ENCODE measurements at places on chromosomes 2 and 18.

- DNase-seq = peak; percentile 63
Observed at GRCh38 chr2:150997066-150997465, 264.6 kb downstream of the RBM43 start.

DNA sequence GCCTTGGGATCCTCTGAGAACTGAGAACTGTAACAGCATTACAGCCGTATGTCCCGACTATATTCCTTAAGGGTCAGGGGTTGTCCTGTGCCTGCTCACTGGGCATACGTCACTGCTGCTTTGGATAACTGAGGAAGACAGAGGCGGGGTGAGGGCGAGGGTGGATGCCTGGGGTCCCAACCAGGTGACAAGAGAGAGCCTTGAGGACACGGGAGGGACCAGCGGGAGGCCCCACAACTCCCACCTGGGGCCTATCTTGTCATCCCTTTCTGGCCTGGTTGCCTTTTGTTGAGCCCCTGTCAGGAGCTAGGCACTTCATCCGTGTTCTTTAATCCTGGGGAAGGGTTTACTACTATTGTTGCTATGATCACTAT, 28.8 kb downstream of the INPP5D start:
- no peak for DNase-seq

- no peak for DNase-seq
Observed at GRCh38 chr18:3083766-3084165, 70.8 kb upstream of the LPIN2 start.

DNA sequence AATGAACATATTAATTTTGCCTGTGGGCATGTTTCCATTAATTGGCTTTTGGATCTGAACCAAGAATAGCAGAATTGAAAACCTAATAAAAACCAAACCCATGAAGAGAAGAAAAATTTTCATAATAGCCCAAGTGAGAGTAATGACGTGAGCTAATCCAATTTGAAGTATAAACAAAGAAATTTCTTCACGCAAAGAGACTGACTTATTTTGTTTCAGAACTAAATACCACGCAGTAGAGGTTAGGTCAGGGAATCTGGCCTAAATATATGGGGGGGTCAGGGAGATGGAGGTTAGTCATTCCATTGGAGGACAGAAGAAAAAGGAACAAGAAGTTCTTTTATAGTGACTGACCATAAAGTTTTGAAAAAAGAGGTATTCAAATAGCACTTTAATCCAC, 94.1 kb upstream of the CYP1B1 start:
- no peak for DNase-seq

- DNase-seq = no peak
Observed at GRCh38 chr18:45237343-45238098, 377.8 kb upstream of the SLC14A2 start.

GRCh38 chr2:19575641-19576040, 217.2 kb upstream of the OSR1 start:
- DNase-seq = peak; percentile 73

GRCh38 chr2:53753041-53753440, 14.6 kb upstream of the CHAC2 start:
- DNase-seq = no peak

DNA sequence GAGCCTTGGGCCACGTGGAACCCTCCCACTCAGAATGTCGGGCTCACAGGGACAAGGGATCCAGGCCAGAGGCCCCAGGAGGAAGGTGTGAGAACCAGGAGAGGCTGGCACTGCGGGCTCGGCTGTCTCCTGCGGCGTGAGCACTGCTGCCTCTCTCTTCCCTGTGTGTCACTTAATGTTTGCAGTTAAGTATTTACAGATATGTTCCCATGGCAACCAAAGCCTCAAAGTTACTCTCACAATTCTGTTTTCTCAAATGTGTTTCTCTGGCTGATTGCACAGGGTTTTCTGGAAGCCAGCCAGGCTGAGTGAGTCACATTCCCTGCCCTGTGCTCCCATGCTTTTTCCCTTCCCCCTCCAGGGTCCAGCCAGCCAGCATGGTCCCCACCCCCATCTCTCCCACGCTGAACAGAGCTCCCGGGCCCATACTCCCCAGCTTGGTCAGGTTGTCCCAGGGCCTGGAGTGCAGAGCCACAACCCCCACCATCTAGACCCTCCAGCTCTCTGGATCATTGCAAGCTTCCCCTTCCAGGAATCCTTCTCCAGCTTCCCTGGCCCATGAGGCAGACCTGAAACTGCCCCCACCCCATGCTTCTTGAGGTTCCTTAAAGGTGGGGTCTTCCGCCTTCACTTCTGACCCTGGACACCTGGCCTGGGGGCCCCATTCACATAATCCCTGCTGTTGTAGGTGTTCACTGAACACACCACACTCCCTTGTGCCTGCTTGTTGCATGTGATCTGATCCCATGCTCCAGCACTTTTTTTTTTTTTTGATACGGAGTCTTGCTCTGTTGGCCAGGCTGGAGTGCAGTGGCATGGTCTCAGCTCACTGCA, 265.9 kb downstream of the CELF4 start:
- DNase-seq = peak; percentile 96

DNA sequence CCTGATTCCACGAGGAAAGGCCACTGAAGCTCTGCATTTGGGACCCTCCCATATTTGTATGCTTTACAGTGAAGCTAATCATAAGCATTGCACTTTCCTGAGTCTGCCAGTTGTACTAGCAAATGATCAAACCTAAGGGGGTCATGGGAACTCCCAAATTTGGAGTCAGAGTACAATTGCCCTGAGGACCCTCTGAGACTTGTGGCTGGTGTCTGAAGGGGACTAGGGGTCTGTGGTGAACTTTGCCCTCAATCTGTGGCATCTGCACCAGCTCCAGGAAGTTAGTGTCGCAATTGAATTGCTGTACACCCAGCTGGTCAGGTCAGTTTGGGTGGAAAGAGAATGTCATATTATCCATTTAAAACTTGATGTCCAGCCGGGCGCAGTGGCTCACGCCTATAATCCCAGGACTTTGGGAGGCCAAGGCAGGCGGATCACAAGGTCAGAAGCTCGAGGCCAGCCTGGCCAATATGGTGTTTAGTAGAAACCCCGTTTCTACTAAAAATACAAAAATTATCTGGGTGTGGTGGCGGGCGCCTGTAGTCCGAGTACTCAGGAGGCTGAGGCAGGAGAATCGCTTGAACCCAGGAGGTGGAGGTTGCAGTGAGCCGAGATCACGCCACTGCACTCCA, 18.1 kb downstream of the SOWAHC start:
- DNase-seq = no peak

DNA sequence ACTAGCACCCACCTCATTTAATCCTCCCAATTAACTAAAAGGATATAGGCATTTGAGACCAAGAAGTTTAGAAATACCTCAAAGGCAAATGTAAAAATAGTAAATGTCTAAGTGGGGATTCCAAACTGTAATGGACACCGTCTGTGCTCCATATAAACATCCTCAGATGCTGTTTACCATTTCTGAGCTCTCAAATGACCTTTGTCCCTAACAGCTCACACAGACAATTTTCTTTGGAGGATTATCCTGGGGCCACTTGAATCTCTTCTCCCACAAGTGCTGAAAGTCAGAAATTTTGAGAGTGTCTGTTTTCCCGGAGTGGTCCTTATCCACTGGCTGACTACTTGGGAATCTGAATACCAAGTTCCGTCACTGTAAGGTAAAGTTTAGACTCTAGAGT, 1418.9 kb downstream of the LRP1B start:
- no peak for DNase-seq

DNA sequence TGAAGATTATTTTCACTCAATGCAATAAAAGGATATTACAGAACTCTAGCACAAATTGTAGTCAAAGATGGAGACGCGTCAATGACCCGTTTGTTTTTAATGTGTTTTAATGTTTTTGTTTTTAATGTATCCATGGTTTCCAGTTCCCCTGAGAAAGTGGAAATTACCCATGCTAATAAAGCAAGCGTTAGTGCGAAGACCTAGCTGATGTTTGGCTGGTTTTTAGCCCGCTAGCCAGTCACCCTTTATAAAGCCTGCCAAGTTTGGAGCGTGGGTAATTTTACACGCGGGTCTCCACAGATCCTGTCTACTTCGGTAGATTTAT, 430 bp upstream of the CHMP1B start:
- DNase-seq = peak; percentile 29

DNA sequence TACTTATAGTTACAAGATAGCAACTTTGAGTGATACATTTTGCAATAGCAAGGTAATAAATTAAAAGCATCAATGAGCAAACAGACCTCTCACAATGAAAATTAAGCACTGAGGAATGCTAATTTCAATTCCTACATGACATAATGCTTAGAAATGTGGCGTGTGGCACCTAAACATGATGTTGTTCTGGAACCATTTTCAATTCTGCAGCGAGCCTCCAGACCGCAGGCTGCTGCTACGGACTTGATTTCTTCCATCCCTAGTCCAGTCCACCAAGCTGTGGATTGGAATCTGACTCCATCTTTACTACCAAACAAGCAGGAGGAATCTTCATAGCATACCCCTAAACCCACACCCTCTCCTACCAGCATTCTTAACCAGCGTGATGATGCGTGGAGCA, 58.7 kb upstream of the ZNF397 start:
- DNase-seq = peak; percentile 20

DNA sequence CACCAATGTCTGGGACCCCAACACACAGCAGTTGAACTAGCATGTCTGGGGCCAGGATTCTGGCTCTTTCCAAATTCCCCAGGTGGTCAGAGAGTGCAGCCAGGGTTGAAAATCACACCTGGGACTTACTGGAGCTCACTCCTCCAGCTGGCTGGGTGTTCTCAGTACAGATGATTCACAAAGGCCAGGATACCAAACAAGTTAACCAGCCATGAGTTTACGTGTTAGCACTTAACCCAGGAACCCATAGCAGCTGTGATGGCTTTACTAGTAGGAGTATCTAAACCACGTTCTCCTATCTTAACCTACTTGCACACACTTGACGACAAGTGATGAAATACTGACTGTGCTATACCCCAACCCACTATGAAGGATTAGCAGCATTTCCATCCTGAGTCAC, 222.8 kb downstream of the FBXO15 start:
- DNase-seq = no peak

GRCh38 chr2:196259507-196260481, 88.4 kb upstream of the STK17B start:
- no peak for DNase-seq

DNA sequence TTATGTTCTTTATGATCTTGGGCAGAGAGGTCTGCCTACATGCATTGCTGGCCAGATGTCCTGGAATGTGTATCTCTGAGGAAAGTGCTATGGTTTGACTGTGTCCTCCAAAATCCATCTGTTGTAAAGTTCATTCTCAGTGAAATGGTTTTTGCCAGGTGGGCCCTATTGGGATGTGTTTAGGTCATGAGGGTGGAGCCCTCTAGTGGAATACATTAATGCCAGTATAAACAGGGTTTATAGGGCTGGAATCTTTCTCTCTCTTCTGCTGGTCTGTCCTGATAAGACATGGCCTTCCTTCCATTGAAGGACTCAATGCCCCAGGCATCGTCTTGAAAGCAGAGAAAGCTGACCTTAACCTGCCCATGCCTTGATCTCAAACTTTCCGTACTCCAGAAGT, 258.5 kb downstream of the RPIA start:
- no peak for DNase-seq

DNA sequence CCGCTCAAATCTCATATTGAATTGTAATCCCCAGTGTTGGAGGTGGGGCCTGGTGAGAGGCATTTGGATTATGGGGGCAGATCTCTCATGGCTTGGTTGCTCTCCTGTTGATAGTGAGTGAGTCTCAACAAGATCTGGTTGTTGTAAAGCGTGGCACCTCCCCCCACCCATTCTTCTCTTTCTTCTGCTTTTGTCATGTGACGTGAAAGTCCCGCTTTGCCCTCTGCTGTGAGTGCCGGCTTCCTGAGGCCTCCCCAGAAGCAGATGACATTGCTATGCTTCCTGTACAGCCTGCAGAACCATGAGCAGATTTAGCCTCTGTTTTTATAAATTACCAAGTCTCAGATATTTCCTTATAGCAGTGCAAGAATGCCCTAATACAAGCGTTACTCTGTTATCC, 673.8 kb downstream of the ADCYAP1 start:
- DNase-seq = no peak

DNA sequence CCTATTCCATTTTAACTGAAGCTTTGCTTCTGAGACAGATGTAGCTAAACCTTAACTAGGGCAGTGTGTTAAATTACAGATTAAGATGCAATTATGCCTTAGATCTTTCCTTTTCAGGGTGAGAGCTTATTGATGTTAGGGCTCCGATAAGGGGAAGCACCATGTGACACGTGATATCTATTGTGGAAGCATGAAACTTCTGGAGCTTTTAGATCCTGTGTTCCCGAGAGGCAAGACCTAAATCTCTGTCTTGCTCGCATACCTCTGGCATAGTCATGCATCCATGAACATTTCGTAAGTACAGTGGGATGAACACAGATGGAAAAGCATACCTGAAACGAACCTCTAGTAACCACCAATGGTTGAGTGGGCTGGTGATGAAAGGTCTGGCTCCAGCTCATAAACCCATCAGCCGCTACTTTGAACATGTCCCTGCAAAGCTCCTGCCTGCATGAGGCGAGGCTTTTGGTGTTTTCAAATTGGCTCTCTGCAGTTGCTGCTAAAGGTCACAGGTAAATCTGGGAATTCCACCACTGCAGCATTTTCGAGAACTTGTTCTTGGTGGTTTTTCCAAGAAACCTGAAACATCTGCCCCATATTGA, 3.7 kb upstream of the NRP2 start:
- DNase-seq = no peak

DNA sequence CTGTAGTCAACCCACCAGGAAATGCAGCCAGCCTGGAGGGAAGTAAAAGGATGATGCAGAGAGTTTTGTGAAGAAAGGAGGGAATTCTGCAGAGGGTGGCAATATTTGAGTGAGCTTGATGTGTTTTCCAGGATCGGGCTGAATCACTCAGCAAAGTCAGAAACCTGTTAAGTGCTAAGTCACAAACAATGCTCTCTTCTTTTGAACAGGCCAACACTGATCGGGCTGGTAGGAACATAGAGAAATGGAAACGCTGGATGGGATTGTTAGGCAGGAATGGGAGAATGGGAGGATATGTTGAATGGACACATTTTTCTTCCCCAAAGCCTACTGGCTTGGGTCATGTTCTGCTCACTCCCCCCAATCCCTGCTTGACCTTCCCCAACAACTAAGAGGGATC, 36.6 kb downstream of the KCNS3 start:
- no peak for DNase-seq

- no peak for DNase-seq
Observed at GRCh38 chr2:143936848-143937722, 582.8 kb downstream of the ZEB2 start.

GRCh38 chr18:6200204-6200774, 214.4 kb downstream of the L3MBTL4 start:
- DNase-seq = no peak

- no peak for DNase-seq
Observed at GRCh38 chr18:55268628-55269275, 309.5 kb upstream of the CCDC68 start.

DNA sequence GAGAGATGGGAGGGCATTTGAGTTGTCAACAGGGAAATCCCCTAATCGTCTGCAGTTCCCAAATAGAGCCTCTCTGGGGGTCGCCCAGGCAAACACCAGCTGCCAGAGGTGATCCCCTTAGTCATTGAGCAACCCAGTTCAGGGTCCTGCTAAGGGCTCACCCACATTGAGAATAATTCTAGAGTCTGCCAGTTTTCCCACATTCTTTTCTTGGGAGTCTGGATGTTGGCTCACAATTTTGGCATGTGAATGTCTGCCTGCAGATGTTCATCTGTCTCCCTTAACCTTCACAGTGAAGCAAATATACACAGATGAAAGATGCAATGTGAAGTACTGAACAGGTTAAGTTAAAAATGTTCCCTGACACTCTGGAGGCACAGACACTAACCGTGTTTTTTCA, 11.4 kb upstream of the SMIM21 start:
- DNase-seq = peak; percentile 42

Data from fibroblast of skin of left quadriceps (primary cell).